NCI-H526 treated with DMSO at 0.1 percent for 48 hours (cell line): ENCODE measurements at places on chromosomes 1 and 21.
A peak's percentile ranks its signal among the peaks of the same experiment; 100 is the strongest.

GRCh38 chr1:61782771-61783170 is 40.5 kb downstream of the PATJ start:
- no peak for DNase-seq

DNA sequence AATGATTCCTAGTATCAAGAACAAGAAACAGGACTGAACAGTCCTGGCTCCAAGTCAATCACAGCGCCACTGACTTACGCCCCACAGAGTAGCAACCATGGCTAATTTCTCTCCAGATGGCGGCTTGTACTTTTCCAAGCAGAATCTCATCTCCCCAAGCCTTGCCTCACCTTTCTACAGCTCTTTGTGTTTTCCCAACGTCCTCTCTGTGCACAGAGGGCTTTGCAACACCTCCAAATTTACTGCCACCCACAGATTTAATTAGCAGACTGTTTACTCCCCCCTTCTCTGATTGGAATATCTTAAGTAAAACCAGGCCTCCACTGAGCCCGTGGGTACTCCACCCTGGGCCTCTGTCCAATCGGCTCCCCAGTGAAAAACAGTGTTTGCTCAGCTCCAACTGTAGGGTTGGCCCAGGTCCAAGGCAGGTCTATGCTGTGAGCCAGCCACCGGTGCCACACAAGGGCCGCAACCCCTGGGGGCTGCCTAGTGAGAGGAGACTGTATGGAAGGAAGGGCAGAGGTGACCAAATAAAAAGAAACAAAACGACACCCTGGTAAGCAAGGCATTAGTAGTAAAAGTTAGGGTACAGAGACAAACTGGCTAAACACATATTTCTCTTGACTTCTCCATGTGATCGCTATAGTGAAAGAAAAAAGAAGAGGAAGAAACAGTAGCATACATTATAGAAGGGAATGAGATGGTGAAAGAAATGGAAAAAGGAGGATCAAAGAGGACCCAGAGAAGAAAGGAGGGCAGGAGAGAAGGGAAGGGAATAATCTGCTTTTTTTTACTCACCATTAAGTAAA is 128.4 kb upstream of the SOD1 start:
- DNase-seq: no peak

GRCh38 chr1:33045246-33045645 is 8.6 kb upstream of the AK2 start:
- DNase-seq: no peak

GRCh38 chr1:82264802-82265201 is 464.1 kb downstream of the ADGRL2 start:
- no peak for DNase-seq

DNA sequence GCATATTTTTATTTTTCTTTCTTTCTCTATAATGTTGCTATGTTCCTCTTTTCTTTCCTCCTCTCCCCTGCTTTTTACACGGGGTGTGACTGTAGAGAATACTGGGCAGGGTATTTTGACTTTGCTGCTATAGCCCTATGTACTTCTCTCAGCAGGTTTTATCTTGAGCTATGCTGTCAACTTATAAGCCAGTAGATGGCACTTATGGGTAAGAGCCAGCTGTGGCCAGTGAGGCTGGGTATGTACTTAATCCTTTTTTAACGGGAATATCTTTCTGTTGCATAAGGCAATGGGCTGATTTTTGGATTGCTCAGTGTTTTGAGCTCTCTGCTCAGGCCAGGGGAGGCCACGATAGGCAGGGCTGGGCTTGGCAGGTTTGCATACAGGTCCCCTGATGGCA is 99.0 kb downstream of the KCNK2 start:
- no peak for DNase-seq

GRCh38 chr1:21329209-21329844 is 39.1 kb upstream of the ECE1 start:
- peak; percentile 60 for DNase-seq

GRCh38 chr21:46431884-46432488 is 26.7 kb upstream of the DIP2A start:
- no peak for DNase-seq

GRCh38 chr21:37546949-37547614 is 180.5 kb downstream of the DYRK1A start:
- no peak for DNase-seq

DNA sequence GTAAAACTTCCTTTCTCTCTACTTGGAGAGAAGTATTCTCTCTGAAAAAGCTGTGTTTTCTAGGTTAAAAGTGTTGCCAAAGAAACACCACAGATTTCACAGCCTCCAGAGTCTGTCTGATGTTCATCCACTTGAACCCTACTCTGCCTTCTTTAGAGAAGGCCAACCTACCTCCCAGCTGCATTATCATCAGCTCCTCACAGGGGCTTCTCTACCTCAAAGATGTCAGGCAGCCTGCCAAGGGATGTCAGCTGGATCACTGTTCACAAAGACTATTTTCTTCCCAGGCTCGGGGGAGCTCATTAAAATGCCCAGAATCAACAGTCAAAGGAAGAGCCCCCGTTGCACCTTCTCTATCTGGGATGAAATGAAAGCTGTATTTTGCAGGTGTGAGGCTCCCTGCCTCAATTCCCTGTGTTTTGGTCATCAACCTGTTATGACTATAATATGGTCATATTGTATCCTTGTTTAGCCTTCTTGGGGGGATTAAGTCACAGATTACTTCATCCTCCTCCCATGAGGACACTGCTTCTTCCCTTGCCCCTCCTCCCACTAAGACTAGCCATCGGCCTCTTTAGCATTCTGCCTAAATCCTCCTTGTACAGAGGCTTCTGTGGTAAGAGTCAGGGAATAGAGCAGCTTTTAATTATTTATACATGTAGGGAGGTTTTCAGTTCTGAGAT is 25.7 kb downstream of the ANGPTL7 start:
- DNase-seq: no peak

GRCh38 chr1:61403679-61404596 is 321.0 kb downstream of the TM2D1 start:
- no peak for DNase-seq

DNA sequence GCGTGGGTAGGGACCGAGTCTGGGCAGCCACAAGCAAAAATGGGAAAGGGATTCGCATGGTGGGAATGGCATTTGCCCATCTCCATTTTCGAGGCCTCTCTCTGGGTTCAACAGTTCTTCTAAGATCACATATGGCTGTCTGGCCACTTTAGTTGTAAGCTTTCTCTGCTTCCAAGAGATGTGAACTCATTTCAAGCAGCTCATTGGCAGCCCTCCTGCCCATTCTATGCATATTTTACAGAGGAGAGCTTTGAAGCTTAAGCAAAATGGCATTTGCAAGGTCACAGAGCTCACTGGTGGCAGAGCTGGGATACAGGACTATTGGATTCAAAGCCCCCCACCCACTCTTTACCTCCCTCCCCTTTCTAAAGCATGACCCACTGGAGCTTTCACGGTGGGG is 93.7 kb downstream of the HHIPL2 start:
- no peak for DNase-seq

DNA sequence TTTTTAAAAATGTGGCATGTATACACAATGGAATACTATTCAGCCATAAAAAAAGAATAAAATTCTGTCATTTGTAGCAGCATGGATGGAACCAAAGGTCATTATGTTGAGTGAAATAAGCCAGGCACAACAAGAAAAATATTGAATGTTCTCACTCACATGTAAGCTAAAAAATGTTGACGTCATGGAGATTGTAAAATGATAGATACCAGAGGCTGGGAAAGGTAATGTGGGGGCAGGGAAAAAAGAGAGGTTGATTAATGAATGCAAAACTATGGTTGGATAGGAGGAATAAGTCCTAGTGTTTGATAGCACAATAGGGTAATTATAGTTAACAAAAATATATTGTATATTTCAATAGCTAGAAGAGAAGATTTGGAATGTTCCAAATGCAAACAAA is 89.1 kb upstream of the SLC35F3 start:
- DNase-seq: no peak

GRCh38 chr1:2299131-2299627 is 71.1 kb downstream of the SKI start:
- no peak for DNase-seq

GRCh38 chr1:110872745-110873720 is at the start of gene CD53:
Gene CD53, plus strand, starts transcription at chr1:110873148. Its CDS starts 18,261 bp downstream, at chr1:110891409.
- no peak for DNase-seq

GRCh38 chr1:34532113-34532512 is 222.7 kb upstream of the GJB5 start:
- DNase-seq: no peak

- DNase-seq: no peak
Observed at GRCh38 chr1:235999259-235999925, 65.5 kb downstream of the NID1 start.
